Activated CD4-positive, alpha-beta memory T cell treated with anti-CD3 and anti-CD28 coated beads, Interleukin-2, amount 10 ng/mL, durations not matched to agents 7 days and 5 days (primary cell): ENCODE measurements at places on chromosomes 4 and X. TPM values are rescaled to one million over a fixed set of nuclear protein-coding genes. Genes with fewer than 3 reads are reported as not detected.

Gene ALAS2
- not detected for total RNA-seq

Gene SLC6A14
- not detected for total RNA-seq

Gene PASD1
- not detected for total RNA-seq

Gene UGT2A1
- total RNA-seq, result not detected

Gene PGRMC1
- 30.5 TPM for total RNA-seq

Gene COPS4
- total RNA-seq, result 30.9 TPM

- H3K4me1 ChIP-seq, result peaks cover 18% of the 10 kb centered on the region
- peak; percentile 22 for DNase-seq
- peaks cover 37% of the 10 kb centered on the region for H3K27me3 ChIP-seq
- H3K27ac ChIP-seq, result no peak within 1 kb of the TSS
- H3K4me3 ChIP-seq, result peak within 1 kb of the TSS; percentile 57
Observed at GRCh38 chr4:47031011-47031678, at the start of gene GABRB1. Gene GABRB1 (plus strand): TSS chr4:47031567.

- no peaks in the 10 kb centered on the region for H3K36me3 ChIP-seq
- no peak for DNase-seq
- no peak overlapping the region for H3K4me3 ChIP-seq
- peaks cover 15% of the 10 kb centered on the region for H3K27me3 ChIP-seq
- peaks cover 16% of the 10 kb centered on the region for H3K4me1 ChIP-seq
Observed at GRCh38 chr4:88816360-88816759, 118.7 kb upstream of the NAP1L5 start.

GRCh38 chrX:67437821-67438220, 106.0 kb upstream of the AR start:
- H3K4me3 ChIP-seq, result no peak overlapping the region
- H3K27me3 ChIP-seq, result no peaks in the 10 kb centered on the region
- no peaks in the 10 kb centered on the region for H3K36me3 ChIP-seq

GRCh38 chrX:356385-357034, 30.2 kb downstream of the PPP2R3B start:
- no peak overlapping the region for H3K4me3 ChIP-seq
- H3K27me3 ChIP-seq, result no peaks in the 10 kb centered on the region
- peaks cover 49% of the 10 kb centered on the region for H3K36me3 ChIP-seq
- peaks cover 22% of the 10 kb centered on the region for H3K4me1 ChIP-seq
- H3K27ac ChIP-seq, result peak overlapping the region; percentile 81

DNA sequence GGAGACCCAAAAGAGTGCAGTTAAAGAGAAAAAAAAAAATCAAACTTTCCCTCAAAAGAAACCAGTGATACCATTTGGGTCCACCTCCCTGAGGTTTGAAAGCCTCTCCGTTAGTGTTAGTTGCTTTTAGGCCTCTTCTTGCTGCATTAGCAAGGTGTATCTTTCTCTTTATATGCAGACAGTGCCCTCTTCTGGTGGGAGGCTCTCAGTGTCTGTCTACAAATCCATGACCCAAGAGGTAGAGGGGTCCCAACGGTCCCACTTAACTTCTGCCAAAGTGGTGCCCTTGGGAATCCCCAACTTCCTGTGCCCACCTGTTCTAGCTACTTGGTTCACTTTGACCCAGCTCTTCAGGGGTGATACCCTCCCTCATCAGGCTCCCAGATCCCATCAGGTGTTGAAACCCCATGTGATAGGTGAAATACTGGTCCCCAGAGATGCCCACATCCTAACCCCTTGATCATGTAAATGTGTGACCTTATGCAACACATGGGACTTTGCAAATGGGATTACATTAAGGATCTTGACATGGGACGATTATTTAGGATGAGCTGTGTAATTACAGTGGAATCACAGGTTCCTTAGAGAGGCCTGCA, 63.7 kb upstream of the CD99 start:
- peaks cover 94% of the 10 kb centered on the region for H3K36me3 ChIP-seq
- no peaks in the 10 kb centered on the region for H3K27me3 ChIP-seq
- peaks cover 52% of the 10 kb centered on the region for H3K4me1 ChIP-seq
- H3K4me3 ChIP-seq, result no peak overlapping the region

- no peaks in the 10 kb centered on the region for H3K36me3 ChIP-seq
- peaks cover 2% of the 10 kb centered on the region for H3K27me3 ChIP-seq
- H3K4me3 ChIP-seq, result no peak overlapping the region
- no peaks in the 10 kb centered on the region for H3K4me1 ChIP-seq
Observed at GRCh38 chr4:152304220-152304619, 231.7 kb downstream of the FBXW7 start.

- no peaks in the 10 kb centered on the region for H3K36me3 ChIP-seq
- no peaks in the 10 kb centered on the region for H3K27me3 ChIP-seq
- no peak overlapping the region for H3K27ac ChIP-seq
- no peaks in the 10 kb centered on the region for H3K4me1 ChIP-seq
Observed at GRCh38 chrX:28312259-28312658, 275.0 kb upstream of the IL1RAPL1 start.

GRCh38 chr4:28636971-28637370, 1776.3 kb downstream of the STIM2 start:
- no peaks in the 10 kb centered on the region for H3K4me1 ChIP-seq
- no peak for DNase-seq
- H3K4me3 ChIP-seq, result no peak overlapping the region
- no peak overlapping the region for H3K27ac ChIP-seq

- no peak overlapping the region for H3K4me3 ChIP-seq
- H3K36me3 ChIP-seq, result peaks cover 13% of the 10 kb centered on the region
- H3K4me1 ChIP-seq, result peaks cover 64% of the 10 kb centered on the region
Observed at GRCh38 chr4:153483432-153484418, 17.6 kb downstream of the TMEM131L start.

DNA sequence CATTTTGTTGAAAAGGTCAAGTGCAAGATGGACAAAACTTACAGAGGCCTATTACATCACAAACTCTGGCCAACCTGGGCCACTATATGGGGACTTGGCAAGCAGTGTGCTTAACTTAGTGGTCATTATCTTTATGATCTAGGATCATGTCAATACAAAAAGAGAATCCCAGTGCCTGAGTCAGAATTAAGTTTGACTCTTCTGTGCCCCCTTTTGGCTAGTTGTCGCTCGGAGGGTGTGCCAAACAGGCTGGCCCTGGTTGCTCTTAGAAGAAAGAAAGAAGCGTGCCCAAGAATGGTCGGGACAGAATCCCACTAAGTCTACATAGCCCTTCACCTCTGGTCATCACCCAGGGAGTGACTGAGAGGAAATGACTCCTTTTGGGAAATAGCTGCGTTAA, 100.1 kb downstream of the EIF4E start:
- H3K36me3 ChIP-seq, result no peaks in the 10 kb centered on the region
- H3K4me1 ChIP-seq, result no peaks in the 10 kb centered on the region
- DNase-seq, result peak; percentile 23
- H3K27me3 ChIP-seq, result peaks cover 9% of the 10 kb centered on the region
- no peak overlapping the region for H3K4me3 ChIP-seq
- H3K27ac ChIP-seq, result no peak overlapping the region

DNA sequence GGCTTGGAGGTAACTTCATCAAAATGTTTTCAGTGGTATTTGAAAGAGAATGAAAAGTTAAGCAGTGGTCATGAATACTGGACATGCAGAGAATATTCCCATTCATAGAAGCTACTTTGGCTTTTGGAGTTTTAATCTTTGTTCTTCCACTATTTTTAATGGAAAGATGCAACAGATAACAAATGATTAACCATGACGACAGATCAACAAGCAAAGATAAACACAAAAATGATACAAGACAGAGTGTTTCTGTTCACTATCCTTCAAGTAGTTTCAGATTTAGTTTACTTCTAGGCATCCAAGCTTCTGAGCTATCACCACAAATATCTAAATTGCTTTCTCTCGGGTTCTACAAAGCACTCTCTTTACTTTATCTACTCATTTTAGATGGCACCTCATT, 1004.9 kb upstream of the ADGRL3 start:
- no peaks in the 10 kb centered on the region for H3K27me3 ChIP-seq
- H3K4me1 ChIP-seq, result no peaks in the 10 kb centered on the region
- H3K4me3 ChIP-seq, result no peak overlapping the region
- H3K27ac ChIP-seq, result no peak overlapping the region
- no peak for DNase-seq

DNA sequence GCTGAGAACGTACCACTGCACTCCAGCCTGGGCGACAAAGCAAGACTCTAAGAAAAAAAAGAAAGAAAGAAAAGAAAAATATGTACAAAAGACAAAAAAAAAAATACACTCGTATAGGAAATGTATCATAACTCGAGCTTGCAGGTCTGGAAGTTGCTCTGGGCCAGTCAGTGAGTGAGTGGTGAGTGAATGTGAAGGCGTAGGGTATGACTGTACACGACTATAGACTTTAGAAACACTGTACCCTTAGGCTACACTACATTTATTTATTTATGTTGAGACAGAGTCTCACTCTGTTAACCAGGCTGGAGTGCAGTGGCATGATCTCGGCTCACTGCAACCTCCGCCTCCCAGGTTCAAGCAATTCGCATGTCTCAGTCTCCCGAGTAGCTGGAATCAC, 29.4 kb downstream of the EVC2 start:
- no peaks in the 10 kb centered on the region for H3K27me3 ChIP-seq
- H3K4me3 ChIP-seq, result no peak overlapping the region
- no peaks in the 10 kb centered on the region for H3K36me3 ChIP-seq
- H3K27ac ChIP-seq, result no peak overlapping the region

- peaks cover 8% of the 10 kb centered on the region for H3K4me1 ChIP-seq
- H3K4me3 ChIP-seq, result no peak overlapping the region
- H3K27ac ChIP-seq, result no peak overlapping the region
- H3K27me3 ChIP-seq, result no peaks in the 10 kb centered on the region
- no peak for DNase-seq
Observed at GRCh38 chrX:119696251-119696890, 3.4 kb upstream of the SEPTIN6 start.

DNA sequence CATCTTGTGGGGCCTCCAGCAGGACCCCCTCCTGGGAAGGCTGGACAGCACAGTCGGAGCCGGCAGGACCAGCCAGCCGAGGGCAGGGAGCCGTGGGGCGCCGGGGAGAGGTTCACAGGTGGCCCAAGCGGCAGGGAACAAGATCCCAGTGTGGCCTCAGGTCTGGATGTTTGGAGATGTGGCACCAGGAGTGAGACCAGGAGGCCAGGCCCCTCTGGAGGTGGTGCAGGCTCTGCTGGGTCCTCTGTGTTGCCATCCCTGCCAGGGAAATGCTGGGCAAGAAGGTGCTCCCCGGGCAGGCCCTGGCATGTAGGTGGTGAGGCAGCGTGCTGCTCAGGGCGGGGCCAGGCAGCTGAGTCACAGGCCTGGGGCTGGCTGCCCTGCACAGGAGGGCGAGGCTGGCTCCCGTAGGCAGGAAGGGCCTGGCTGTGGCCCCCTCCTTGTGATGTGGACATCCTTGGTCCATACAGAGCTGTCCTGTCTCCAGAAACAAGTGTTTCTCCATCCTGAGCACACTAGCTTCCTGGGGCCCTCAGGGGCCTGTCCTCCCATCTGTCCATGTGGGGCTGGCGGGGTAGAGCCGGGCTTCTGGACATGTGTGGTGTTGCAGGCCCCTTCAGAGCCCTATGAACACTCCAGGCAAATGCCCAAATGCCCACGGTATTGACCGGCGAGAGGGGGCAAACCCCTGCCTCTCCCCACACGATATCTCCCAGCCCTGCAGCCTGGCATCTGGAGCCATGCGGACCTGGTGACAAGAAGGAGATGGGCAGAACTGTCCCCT, 4.8 kb upstream of the HGFAC start:
- H3K4me1 ChIP-seq, result peaks cover 5% of the 10 kb centered on the region
- DNase-seq, result peak; percentile 48
- H3K4me3 ChIP-seq, result no peak overlapping the region
- no peaks in the 10 kb centered on the region for H3K36me3 ChIP-seq

- H3K36me3 ChIP-seq, result peaks cover under 1% of the 10 kb centered on the region
- DNase-seq, result no peak
- no peaks in the 10 kb centered on the region for H3K27me3 ChIP-seq
- no peak overlapping the region for H3K27ac ChIP-seq
Observed at GRCh38 chrX:30824275-30824674, 64.8 kb downstream of the TAB3 start.
